ENCODE measurements at places on chromosomes 2 and 18.

- DNase-seq: no peak
These were observed 60.9 kb downstream of the BCL11A start for GRCh38 chr2:60492548-60492947.

DNA sequence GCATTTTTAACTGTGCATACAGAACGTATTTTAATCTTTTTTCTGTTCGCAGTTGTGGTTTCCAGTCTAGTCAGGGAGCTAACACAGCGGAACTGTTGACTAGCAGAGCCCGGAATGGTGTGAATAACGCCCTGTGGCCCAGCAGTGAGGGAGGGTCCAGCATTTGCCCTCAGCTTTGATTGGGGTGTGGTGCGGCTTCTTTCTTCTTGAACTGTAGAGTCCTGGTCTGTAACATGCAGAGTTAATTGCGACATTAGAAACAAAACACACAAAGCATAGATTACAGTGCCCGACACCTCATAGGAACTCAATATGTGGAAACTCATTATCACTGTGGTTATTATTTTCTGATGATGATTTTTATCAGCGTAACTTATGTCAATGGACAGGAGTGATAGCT lies 253.6 kb downstream of the SOX11 start:
- DNase-seq: no peak

- DNase-seq: peak; percentile 35
These were observed 6.4 kb upstream of the PTPN4 start for GRCh38 chr2:119753041-119753929.

GRCh38 chr2:240879105-240879504 lies 10.5 kb downstream of the AGXT start:
- no peak for DNase-seq

- no peak for DNase-seq
These were observed 849 bp upstream of the TMEM18 start for GRCh38 chr2:677959-678550.

DNA sequence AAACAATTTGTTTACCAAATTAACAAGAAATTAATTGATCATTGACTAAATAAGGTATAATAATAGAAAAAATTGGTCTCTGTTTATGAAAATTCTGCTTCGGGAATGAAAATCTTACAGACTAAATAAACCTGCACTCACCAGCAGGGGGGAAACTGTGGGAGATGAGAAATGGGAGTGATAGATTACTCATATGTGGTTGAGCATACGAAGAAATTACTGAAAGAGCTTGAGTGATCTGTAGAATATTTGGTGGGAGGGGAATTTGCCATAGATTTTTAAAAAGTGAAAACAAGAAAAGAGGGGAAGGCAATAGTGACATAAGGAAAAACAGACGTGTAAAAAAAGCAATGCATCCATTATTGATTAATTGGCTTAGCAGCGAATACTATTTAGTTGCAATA lies 2.2 kb downstream of the HMSD start:
- DNase-seq: peak; percentile 33

- DNase-seq: no peak
These were observed 162.0 kb upstream of the HAAO start for GRCh38 chr2:42954227-42954962.

GRCh38 chr2:216971593-216971992 lies 111.7 kb upstream of the TNP1 start:
- no peak for DNase-seq

- no peak for DNase-seq
These were observed 2.4 kb upstream of the TMEM178A start for GRCh38 chr2:39663187-39663930.

- DNase-seq: no peak
These were observed 123.0 kb downstream of the SPTBN1 start for GRCh38 chr2:54579061-54579681.

DNA sequence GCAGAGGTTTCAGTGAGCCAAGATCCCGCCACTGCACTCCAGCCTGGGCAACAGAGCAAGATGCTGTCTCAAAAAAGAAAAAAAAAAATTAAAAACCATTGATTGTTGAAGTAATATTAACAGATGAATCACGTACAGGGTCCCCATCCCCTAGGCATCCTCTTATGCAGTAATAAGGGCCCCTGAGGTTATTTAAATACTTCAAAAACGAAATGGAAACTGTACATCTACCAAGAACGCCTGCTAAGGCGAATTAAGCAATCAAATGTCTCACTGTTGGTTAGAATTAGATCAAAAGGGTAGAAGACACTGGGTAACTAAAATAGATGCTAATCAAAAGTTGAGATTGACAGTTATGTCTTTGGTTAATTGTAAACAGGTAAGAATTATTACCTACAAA lies 7.5 kb downstream of the TRABD2A start:
- no peak for DNase-seq

- DNase-seq: no peak
These were observed 245.6 kb downstream of the NRXN1 start for GRCh38 chr2:50786345-50786744.

GRCh38 chr18:54330768-54331548 lies 26.7 kb downstream of the STARD6 start:
- DNase-seq: no peak

GRCh38 chr2:240205348-240205747 lies 64.9 kb upstream of the OTOS start:
- DNase-seq: peak; percentile 79

DNA sequence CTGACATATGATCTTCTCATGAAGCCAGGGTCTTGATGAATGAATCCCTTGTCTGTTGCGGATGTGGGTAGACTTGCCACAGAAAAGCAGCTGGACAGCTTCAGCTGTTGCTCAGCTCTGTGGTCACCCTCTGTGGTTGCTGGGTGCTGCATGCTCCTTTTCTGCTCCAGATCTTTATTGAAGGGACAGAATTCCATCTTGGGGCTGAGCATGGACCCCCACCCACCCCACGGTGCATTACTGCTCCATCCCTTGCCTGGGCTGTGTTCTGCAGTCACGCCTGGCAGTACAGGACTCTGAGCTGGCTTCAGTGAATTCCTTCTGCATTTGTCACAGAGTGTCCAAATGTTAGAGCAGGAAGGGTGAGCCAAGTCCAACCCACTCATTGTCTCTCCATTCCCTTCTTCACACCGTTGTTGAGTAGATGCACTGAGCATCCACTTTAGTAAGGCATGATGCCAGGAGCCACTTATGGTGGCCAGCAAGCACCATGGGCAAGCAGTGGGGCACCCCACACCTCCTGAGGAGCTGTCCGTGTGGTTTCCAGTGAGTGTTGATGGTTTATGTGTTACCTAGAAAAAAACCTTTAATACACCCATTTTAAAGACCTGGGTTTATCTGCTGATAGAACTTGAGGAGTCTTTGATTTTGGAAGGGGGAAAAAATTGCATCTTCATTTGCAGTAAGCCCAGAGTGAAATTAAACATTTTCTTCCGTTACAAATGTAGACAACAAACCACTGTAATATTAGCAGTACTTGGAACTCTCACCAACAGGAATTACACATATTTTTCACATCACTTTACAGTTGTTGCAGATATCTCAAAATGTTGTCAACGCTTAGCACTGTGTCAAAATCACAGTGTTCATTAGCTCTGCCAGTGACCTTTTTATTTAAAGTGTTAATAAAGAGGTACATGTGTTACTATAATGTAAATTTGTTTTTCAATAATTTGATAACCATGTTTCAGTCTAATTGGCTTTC lies 14.7 kb upstream of the ITGB6 start:
- DNase-seq: peak; percentile 73

DNA sequence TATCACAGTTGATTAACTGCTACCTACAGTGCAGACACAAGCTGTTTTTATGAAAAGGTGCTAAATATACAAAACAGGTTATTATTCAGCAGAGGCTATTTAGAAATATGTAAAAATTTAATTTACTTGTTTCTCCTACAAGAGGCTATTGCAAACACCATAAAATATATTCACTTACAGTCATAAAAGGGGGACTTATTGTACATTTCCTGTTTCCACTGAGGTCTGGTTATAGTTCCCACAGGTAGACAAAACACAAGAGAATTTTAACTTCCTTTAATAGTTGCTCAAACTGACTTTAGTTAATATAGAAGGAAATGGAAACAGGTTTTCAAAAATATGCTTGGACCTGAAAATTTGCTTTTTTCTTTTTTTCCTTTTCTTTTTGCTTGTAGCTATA lies 40.0 kb upstream of the FRZB start:
- no peak for DNase-seq

GRCh38 chr2:145186303-145186702 lies 666.4 kb upstream of the ZEB2 start:
- no peak for DNase-seq

GRCh38 chr2:15726321-15727057 lies 134.8 kb downstream of the DDX1 start:
- no peak for DNase-seq

GRCh38 chr18:42719221-42719620 lies 396.3 kb downstream of the RIT2 start:
- DNase-seq: no peak

- DNase-seq: no peak
These were observed 138.6 kb downstream of the LOXHD1 start for GRCh38 chr18:46518438-46518837.

DNA sequence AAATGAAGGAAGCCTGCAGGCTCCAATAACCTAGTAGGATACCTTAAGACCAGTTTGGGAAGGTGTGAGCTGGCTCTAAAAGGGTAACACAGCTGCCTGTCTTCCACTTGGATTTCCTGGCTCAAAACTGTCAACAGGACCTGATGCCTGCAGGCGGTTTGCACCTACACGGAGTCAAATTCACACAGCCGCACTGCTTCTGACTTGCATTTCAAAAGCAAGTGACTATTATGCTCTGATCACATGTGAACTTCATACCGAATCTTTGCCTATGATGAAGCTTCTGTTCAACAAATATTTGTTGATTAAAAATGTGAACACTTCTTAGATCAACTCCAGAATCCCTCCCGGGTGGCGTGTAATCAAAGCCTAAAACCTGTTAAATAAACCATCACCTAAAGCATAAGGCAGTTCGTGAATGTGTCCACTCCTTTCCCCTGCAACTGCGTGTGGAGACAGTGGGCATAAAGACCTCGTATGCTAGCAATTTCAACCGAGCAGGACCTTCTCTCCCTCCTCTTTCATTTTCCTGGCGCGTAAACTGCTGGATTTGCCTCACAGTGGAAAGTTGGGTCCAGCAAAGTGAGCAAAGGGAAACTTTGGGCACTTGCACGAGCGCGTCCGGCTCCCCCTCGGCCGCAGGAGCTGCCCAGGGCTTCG lies 784 bp downstream of the CRACDL start:
- no peak for DNase-seq

DNA sequence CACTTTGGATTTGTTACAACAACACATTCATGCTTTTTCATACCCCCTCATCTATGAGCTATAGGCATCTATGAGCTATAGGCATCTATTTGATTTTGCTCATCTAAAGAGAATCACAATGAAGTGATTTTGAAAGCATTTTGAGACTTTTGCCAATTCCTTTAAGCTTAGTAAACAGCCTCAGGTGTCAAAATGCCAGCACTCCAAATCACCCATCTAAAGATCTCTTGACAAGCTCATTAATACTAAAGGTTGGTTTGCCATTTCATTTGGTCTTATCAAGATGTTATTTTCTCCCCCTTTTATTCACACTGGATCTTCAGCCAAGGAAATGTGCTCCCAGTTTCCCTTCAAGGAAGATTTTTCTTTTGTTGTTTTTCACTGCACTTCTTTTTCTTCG lies 110.7 kb upstream of the TLK1 start:
- no peak for DNase-seq

DNA sequence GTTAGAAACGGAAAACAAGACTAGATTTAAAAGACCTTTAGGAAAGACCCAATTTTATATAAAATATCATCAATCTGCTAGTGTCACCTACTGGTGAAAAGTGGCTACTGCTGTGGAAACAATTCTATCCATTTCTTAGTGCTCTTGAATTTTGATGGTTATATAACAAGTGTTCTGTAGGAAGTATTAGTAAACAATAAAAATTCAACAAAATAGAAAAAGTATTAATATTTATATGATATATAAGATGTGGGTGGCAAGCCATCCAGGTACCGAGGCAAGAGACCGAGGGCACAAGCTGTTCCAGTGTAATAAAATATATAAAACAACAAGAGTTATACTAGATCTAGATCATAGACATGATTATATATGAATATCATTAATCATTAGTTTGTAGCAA lies 6.2 kb upstream of the TMEM87B start:
- peak; percentile 32 for DNase-seq

Data from AG08396 (cell line).